ENCODE measurements at places on chromosomes 2 and 18.

DNA sequence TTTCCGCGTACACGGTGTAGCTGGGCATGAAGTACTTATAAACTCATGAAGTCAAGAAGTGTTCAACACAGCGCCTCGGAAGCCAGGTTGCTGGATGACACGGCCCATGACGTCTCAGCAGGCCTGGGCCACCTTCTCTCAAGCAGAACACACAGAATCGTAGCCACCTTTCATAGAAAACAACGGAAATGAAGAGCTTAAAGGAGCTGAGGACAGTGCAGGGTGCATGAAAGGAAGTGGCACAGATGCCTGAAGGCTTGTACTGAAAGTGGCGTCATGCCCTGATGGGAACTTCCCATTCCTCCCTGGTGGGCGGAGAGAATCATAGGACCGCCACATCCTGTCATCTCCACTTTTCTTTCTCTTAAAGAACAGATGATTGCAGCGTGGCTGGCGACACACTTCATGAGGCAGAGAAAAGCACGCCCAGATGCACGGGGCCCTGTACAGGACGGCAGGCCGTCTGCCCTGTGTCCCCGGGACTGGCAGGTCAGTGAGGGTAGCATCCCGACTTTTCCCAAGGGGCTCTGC is 31.1 kb downstream of the HDAC4 start:
- peak; percentile 76 for DNase-seq

GRCh38 chr2:19545507-19545906 is 187.1 kb upstream of the OSR1 start:
- no peak for DNase-seq

DNA sequence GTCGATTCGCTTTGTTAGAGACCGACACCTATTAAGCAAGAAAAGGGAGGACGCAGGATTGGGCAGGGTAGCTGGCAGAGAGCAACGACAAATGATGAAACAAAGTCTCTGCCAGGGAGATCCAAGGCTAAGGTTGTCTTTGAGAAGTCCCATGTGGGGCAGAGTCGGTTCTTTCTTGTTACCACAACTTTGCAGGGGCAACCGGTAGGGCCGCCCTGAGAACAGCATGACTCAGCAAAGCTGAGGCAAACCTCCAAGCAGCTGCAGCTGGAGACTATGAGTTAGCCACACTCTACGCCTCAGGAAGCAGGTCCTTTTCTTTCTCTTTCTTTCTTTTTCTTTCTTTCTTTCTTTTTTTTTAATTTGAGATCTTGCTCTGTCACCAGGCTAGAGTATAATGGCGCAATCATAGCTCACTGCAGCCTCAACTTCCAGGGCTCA is 452.3 kb upstream of the ID2 start:
- peak; percentile 19 for DNase-seq

DNA sequence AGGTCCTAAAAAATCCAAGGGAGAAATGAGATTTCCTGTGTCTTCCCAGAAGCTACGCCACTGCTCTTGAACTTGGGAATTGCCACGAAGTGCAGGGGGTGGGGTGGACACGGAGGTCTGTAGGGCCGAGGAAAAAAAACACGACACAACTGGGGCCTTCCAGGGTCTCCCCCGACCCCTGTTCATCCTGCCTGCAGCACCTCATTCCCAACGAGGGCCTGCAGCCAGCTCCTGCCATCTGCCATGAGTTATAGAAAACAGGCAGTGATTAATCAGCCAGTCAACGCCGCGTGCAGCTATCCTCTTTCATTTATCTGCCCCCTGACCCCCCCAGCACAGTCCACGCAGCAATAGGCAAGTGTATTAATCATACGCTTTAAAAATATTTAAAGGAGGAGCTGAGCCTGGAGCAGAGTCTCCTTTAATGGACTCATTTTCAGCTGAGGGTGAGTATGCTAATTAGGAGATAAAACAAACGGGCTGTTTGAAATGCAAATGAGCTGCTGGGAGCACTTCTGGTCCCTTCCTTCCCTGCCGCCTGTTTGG is 209.9 kb downstream of the TFCP2L1 start:
- peak; percentile 43 for DNase-seq

DNA sequence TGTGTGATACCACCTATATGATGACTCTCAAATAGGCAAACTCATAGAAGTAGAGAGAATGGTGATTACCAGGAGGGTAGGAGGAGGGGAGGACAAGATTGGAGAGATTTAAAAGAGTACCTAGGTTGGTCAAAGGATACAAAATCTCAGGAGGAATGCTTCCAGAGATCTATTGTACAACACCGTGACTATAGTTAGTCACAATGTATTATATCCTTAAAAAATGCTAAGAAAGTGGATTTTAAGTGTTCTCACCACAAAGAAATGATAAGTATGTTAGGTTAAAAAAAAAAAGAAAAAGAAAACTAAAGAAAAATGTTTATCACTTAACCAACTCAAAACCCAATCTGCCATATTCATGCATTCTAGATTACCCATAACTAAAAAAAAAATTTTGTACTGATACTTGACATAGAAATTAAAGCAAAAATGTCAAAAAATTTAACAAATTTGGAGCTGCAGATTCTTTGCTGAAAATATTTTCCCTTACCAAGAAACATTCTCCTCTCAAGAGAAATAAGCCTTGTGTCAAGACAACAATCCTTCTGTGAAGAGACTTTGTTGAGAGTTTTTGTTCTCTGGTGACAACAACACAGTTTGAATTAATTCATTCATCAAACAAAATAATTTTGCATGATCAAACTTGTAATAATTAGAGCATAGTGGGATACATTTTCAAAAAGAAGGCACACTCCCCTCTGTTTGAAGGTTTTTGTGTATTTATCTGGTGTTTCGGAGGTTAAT is 213.1 kb downstream of the DNER start:
- DNase-seq: no peak

GRCh38 chr2:64727843-64728463 is 74.2 kb upstream of the SERTAD2 start:
- no peak for DNase-seq

DNA sequence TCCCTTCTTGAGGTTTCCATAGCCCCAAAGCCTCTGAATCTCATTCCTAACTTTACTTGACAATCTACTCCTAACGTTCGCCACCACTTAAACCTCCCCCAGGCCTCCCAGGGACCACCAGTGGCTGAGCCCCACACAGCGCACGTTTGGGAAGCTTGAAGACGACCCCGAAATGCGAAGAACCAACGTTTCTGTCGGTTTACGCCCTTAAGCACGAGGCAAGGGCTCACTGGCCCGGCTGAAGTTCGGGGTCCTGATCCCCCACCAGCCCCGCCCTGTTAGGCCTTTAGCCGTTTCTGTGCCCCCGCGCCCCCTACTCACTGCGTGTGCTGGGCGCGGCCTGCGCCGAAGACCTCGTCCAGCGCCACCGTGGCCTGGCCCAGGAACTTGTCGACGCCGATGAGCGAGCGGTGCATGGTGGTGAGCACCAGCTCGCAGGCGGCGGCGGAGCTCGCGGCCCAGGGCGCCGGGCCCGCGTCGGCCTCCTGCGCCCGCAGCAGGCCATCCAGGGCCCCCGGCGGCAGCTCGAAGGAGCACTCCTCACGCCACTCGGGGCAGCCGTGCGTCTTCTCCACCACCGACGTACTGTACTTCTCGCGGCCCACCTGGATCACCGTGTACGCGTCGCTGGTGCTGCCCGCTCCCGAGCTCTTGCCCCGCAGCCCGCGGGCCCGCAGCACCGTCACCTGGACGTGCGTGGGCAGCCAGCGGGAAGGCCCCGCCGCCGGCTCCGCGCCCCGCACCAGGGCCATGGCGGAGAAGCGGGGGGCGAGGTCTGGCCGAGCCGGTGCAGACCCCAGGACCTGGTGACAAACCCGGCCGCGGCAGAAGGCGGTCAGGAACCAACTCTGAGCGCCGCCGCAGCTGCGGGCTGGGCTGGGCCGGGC is 479 bp downstream of the RAB11FIP5 start:
- DNase-seq: peak; percentile 20

- DNase-seq: no peak
Observed at GRCh38 chr18:51163543-51163942, 33.9 kb downstream of the MEX3C start.

DNA sequence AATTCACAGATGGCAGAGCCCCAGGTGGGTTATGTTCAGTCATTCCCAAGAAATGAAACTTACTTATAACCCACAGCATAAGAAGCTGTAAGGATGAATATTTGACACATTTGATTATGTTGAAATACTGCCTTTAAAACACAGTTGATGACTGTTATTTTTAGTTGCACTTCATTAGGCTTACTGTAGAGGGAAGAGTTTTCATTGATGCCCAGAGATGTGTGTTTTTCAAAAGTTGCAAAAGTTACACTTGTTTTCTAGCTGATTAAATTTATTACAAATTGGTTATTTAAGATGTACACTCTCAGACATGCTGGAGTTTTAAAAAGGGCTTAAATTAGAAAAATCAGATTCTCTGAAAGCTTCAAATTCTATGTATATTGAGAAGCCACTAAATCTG is 506.1 kb downstream of the PARD3B start:
- no peak for DNase-seq

- DNase-seq: no peak
Observed at GRCh38 chr2:73870084-73870483, 22.7 kb upstream of the ACTG2 start.

- no peak for DNase-seq
Observed at GRCh38 chr2:6212491-6212890, 520.3 kb downstream of the SOX11 start.

GRCh38 chr2:26461601-26462023 is 16.3 kb downstream of the OTOF start:
- no peak for DNase-seq

GRCh38 chr18:46750626-46751025 is 6.2 kb downstream of the ST8SIA5 start:
- DNase-seq: no peak

- DNase-seq: peak; percentile 47
Observed at GRCh38 chr2:96156926-96157648, 11.8 kb upstream of the DUSP2 start.

- DNase-seq: no peak
Observed at GRCh38 chr2:46116553-46116991, 180.6 kb upstream of the EPAS1 start.

GRCh38 chr18:46656326-46657114 is 500 bp downstream of the LOXHD1 start:
- no peak for DNase-seq

GRCh38 chr2:206584323-206585116 is 57.8 kb upstream of the FAM237A start:
- DNase-seq: no peak

GRCh38 chr2:167935803-167936110 is 311.6 kb downstream of the STK39 start:
- no peak for DNase-seq

GRCh38 chr2:205656941-205657340 is 25.4 kb upstream of the NRP2 start:
- no peak for DNase-seq

DNA sequence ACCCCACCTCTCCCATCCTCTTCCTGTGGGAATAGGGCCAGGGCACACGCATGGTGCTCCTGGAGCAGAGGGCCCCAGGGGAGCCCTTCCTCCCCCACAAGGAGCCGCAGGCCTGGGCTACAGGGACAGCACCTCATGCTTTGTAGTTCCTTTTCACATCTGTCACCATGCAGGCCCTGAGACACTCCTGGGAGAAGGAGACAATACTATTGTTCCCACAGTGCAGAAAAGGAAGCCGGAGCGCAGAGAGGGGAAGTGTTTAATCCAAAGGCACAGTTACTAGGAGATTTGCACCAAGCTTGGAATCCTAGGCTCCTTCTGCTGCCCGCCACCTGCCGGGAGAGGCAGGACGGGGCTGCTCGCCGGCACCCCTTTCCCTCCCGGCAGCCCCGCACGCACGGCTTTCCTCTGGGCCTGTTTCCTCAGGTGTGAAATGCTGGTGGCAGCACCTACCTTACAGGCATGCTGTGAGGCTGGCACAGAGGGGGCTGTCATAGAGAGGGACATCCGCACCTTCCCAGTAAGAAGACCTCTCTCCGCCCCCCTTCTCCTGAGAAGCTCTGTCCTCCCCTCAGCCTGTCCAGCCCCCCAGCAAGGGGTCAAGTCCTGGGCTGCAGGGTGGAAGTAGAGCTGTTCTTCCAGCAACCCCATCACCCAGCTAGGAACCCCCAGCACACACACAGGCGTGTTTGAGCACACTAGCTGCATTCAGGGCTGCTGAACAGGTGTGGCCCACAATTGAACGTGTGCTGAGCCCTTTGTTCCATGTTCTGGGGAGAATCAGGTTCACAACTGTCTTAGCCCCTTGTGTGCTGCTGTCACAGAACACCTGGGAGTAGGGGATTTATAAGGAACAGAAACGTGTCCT is 62.6 kb downstream of the SMAD7 start:
- DNase-seq: no peak

- no peak for DNase-seq
Observed at GRCh38 chr18:72180689-72181088, 363.5 kb downstream of the CBLN2 start.

DNA sequence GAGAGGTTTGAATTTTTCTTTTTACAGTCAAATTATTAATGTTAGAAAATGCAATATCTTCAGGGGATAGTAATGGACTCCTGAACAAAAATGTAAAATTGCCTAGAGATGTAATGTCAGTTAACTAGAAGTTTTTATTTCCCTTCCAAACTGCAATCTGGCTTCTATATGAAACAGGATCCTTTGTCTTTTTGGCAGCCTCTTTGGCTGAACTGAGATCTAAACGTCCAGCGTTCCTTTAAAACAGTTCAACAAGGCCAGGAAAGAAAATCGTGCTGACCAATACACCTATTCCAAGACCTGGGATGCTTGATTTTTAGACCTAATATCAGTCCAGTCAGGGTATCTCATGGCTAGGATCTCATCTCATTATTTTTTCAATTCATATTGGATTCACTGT is 245.5 kb downstream of the FIGN start:
- no peak for DNase-seq

DNA sequence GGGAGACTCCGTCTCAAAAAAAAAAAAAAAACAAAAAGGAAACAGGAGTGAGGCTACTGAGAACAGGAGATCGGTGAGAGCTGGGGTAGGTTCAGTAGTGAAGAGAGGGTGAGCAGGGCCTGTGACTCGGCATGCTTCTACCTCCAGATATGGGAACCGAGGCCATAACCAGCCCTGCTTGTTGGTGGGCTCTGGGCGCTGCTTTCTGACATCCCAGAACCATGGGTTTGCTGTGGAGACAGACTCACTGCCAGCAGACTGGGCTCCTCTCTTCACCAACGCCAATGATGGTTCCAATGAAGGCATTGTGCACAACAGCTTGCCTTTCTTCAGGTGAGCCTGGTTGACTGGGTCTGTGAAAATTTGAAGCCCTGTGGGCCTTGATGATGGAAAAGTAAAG is 6.2 kb downstream of the CAD start:
- no peak for DNase-seq

- DNase-seq: peak; percentile 10
Observed at GRCh38 chr2:9207641-9208311, 1.2 kb downstream of the ASAP2 start.

DNA sequence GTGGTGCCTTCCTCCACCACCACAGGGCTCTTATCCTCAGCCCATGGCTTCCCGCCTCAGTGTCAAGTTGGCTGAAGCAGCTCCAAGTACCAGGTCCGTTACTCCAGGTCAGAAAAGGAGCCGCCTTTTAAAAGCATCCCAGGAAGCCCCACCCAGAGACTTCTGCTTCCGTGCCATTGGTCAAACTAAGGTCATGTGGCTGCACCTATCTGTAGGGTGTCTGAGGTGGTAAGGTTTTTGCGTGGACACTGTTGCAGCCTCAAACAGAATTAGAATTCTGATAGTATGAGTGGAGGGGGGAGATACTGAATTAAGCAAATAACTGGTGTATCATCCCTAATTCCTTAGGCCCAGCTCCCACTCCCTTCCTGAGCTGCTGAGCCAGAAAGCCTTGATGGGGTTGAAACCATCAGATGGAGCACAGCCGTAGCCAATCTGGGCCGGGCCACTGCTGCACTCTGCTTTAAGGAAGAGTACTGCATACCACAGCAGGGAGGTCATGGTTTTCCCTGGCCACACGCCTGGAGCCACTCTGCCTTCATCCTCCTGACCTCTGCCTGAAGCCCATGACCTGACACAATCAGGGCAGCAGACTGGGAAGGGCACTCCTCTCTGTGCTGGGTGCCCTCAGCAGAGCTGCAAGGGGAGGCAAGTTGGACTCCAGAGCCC is 8.4 kb downstream of the TMEM247 start:
- DNase-seq: no peak

Measured in activated CD4-positive, alpha-beta T cell treated with anti-CD3 and anti-CD28 coated beads, Interleukin-2, amount 50 U/mL, for 48 hours (primary cell).